NCI-H748 treated with DMSO at 0.1 percent for 48 hours (cell line): ENCODE measurements at places on chromosomes 4 and X.

DNA sequence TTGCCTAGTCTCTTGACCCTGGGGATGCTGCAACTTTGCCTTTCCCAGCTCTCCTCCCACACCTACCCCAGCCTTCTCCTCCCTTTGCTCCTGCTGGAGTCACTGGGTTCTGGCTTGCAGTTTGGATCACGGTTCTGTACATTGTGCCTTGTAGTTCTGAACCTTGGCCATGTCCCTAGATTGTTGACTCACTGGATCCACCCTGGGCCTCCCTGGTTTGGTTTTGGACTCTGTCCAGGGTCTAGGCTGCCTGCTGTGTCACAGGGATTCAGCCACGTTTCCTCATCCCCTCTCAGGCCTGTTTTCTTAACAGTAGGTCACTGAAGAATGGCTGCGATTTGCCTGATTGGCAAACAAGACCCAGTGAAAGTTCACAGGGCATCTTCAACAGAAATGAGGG lies 11.5 kb upstream of the GABRE start:
- DNase-seq = no peak

DNA sequence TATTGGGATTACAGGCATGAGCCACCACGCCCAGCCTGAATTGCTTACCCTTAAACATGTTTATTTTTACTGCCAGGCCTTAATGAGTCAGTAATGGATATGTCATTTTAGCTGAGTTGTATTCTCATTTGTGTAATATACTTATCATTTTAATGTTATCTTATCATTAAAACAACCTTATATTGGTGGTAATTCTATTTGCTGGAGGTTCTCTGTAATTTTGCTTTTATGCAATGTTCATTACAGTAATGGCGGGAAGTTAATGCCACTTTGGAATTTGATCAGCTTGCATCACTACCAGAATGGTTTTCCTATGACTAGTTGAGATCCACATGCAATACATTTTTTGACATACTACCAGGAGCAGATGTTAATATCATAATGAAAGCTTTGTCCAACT lies 6.3 kb upstream of the PGAM4 start:
- DNase-seq = no peak

DNA sequence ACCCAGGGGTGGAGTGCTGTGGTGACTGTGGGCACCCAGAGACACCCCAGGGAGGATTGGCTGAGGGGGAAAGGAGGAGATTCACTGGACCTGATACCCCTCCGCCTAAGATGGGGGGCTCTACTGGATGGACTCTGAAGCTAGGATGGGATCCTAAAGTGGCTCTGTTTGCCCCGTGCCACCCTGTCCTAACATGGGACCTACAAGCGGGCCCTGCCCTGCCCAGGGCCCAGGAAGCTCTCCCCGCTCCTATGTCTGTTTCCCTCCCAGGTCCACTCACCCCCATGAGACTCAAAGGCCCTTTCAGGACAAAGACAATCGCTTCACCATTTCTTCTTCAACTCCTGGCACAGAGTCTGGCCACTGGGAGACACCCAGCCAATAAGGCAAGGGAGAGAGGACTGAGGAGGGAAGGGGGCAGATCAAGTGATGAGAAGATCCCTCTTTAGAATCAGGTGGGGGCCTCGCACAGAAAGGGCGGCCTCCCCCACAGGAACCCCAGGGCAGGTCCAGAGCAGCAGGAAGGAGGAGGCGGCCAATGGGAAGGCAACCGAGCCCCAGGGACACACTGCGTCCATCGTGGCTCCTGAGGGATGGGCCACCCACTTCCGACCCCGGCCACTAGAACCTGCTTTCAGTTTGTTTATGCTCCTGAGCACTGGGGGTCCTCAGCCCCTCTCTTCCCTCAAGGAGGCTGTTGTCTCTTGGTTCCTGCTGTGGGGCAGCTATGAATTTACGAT lies 155.4 kb downstream of the AFAP1 start:
- no peak for DNase-seq

GRCh38 chr4:176376032-176376614 lies 56.4 kb downstream of the SPCS3 start:
- peak; percentile 33 for DNase-seq

DNA sequence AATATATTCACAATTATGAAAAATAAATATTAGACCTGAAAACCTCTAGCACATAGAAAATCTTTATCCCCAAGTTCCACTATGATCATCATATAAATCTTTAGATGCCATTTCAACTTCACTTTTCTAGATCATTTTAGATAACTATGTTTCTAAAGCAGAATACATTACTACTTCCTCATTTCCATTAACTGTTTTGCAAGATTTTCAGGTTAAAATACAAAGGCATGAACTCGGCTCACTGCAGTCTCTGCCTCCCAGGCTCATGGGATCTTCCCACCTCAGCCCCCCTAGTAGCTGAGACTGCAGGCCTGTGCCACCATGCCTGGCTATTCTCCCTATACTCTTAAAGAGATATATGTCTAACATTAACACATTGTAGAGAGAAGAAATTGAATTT lies 1365.9 kb upstream of the AGA start:
- no peak for DNase-seq

DNA sequence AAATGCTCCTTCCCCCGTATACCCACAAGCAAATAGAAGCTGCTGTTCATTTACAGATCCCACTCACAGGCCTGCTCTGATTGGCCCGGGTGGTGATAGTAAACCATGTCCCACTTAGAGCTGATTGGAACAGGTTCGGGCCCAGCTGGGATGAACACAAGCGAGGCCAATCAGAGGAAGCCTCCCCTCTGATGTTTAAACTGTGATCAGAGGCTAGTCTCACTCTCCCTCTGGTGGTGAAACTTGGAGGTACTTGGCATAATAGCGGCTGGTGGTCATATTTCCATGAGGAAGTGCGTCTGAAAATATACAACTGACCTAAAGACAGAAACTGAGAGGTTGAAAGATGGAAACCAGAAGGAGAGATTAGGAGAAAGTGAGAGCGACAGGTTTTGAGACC lies 51.5 kb upstream of the TRPC3 start:
- DNase-seq = peak; percentile 20

DNA sequence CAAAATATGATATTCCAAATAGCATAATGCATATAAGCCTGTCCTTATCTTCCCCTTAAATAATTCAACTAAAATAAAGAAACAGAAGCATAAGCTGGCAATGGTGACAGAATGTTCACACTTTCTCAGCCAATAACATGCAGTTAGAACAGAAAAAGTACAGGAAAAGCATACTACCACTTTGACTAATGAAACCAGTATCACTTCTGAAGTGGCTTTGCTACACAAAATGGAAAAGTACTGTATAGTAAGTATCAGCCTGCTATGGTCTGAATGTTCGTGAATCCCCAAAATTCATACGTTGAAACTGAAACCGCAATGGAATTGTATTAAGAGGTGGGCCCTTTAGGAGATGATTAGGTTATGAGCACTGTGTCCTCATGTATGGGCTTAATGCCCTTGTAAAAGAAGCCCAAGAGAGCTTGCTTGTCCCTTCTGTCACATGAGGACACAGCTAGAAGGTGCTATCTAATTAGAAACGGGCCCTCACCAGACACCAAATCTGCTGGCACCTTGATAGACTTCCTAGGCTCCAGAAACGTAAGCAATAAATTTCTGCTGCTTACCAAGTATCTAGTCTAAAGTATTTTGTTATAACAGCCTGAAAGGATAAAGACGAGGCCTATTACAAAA lies 102.6 kb downstream of the PRDM5 start:
- no peak for DNase-seq

DNA sequence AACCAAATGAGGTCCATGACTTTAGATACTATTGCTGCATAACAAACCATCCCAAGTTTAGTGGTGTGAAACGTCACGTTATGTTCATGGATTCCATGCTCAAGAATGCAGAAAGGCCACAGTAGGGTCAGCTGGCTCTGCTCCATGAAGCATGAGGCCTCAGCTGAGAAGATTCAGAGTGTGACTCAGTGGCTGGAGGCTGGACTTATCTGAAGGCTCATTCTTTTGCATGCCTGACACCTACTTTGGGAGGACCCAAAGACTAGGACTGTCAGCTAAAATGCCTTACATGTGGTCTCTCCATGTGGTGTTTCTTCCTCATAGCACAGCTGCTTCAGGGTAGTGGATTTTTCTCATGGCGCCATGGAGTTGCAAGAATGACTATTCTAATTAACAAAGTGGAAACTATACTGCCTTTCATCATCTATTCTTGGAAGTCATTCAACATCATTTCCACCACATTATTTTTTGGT lies 11.5 kb upstream of the CCDC149 start:
- DNase-seq = no peak

- DNase-seq = no peak
Measured at GRCh38 chrX:148811236-148811635, 310.8 kb downstream of the AFF2 start.

DNA sequence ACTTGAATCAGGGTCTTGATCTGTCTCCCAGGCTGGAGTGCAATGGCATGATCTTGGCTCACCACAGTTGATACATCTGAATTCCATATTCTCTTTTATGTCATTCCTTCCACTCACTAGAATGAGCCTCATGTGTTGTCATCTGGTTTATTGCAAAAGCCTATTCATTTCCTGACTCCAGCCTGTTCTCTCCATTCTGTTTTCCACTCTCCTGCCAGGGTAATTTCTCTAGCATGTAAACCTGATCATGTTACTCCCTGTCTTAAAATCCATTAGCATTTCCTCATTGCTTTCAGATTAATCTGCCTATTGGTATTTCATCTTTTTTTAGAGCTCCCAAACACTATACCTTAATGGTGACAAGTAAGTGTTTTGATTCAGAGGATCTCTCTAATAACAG lies 4.3 kb upstream of the DDX60L start:
- DNase-seq = no peak

DNA sequence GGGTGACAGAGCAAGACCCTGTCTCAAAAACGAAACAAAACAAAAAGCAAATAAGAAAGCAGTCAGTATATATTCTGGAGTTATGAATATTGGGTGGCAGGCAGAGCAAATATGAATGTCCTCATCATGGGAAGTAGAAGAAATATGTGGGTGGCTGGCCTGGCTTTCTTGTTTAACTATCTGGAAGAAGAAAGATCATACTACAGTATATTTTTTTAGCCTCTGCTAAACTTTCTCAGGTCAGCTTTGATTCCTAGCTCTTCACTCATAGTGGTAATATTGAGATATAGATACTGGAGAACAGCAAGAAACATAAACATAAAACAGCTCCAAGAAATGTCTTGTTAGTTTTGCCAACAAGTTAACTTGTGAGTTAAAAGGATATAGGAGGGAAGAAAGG lies 192.5 kb downstream of the SOWAHB start:
- DNase-seq = no peak

GRCh38 chr4:188780686-188781085 lies 641.4 kb downstream of the TRIML1 start:
- DNase-seq = no peak

DNA sequence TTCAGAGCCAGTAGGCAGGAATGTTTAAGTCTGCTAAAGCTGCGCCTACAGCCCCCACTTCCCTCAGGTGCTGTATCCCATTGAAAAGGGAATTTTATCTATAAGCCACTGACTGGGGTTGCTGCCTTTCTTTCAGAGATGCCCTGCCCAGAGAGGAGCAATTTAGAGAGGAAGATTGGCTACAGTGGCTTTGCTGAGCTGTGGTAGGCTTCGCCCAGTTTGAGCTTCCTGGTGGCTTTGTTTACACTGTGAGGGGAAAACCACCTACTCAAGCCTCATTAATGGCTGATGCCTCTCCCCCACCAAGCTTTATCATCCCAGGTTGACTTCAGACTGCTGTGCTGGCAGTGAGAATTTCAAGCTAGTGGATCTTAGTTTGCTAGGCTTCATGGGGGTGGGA lies 67.7 kb upstream of the PRDM5 start:
- no peak for DNase-seq

DNA sequence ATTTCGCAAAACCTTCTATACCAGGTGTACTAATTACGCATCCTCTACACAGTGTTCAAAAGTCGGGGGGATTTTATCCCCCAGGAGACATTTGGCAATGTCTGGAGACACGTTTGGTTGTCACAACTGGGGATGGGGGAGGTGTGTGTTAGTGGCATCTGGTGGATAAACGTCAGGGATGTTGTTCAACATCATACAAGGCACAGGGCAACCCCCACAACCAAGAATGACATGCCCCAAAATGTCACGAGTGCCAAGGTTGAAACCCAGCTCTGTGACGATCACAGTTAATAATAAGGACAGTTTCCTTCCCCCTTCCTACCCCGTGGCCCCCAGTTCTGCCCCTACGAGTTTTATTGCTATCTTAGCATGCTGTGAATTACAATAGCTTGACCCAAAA lies 15.9 kb upstream of the SEL1L3 start:
- DNase-seq = no peak
